MCF 10A (cell line): ENCODE measurements at places on chromosomes 5 and 9. TPM values are rescaled to one million over a fixed set of nuclear protein-coding genes. Genes with fewer than 3 reads are reported as not detected.

DNA sequence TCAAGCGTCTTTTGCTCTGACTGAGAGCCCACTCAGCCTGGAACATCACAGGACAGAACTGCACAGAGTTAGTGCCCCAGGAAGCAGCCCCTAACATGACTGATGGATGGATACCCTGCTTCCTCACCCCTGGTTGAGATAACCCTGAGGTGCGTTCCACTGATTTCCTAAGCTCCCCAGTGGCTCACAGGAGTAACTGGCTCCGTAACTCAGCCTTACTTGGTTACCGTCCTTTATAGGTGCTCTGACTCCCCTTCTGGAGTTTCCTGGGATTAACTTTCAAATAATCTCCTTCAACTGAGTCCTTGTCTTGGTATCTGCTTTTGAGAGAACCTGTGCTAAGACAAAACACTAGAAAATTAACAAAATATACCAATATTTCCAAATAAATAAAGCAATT is 449.5 kb downstream of the AGTPBP1 start:
- H3K4me3 ChIP-seq = no peak overlapping the region
- H3K27ac ChIP-seq = no peak overlapping the region
- no peak for DNase-seq

- peaks cover 84% of the 10 kb centered on the region for H3K4me1 ChIP-seq
- no peaks in the 10 kb centered on the region for H3K27me3 ChIP-seq
- H3K36me3 ChIP-seq = peaks cover 89% of the 10 kb centered on the region
- peak overlapping the region; percentile 61 for H3K4me3 ChIP-seq
These were observed 37.4 kb downstream of the PIK3R1 start for GRCh38 chr5:68252673-68253623.

GRCh38 chr5:168614661-168615060 is 35.5 kb upstream of the PANK3 start:
- H3K4me3 ChIP-seq = no peak overlapping the region
- H3K36me3 ChIP-seq = no peaks in the 10 kb centered on the region
- H3K27ac ChIP-seq = no peak overlapping the region

DNA sequence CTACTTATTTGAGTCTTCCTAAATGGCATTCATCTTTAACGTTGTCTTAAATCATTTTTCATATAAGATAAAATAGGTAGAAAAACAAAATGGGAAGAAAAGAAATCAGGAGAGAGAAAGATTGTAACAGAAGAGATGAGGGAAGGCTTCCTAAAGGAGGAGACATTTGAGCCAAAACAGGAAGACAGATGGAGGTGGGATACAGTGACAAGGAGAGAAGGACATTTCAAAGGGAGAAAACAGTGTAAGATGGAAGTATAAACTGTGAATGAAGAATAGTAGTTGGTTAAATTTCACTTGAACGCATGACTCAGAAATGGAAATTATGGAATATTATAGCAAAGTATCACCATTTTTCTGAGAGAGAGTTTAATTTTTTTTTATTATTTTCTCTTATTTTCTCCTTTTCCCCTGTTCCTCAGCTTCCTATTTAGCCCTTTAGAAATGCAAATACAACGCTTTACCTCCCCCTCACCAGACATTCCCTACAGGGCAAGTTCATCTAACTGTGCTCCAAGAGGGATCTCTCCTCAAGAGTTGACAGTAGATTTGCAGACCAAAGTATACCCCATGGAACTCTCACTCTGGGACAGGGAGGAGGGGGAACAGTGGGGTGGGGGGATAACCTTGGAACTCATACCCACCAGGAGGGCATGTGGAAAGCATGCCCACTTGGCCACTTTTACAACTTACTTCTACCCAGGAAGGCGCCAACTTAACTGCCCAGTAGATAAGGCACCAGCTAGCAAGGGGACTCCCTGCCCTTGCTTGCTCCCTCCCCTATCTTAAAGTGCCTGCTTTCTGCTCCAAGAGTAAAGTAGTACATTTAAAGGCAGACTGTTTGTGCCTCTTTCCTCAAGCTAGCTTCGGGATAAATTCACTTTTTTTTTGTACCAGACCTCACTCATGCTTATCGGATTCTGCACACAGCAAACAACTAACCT is 304.7 kb upstream of the POU5F2 start:
- H3K27me3 ChIP-seq = no peaks in the 10 kb centered on the region
- peaks cover 34% of the 10 kb centered on the region for H3K36me3 ChIP-seq
- no peak overlapping the region for H3K27ac ChIP-seq
- H3K4me3 ChIP-seq = no peak overlapping the region
- no peaks in the 10 kb centered on the region for H3K4me1 ChIP-seq
- DNase-seq = no peak

GRCh38 chr5:139183502-139183901 is 14.7 kb downstream of the SIL1 start:
- H3K36me3 ChIP-seq = peaks cover 18% of the 10 kb centered on the region
- H3K4me3 ChIP-seq = no peak overlapping the region
- H3K27ac ChIP-seq = no peak overlapping the region
- no peaks in the 10 kb centered on the region for H3K27me3 ChIP-seq
- DNase-seq = no peak

DNA sequence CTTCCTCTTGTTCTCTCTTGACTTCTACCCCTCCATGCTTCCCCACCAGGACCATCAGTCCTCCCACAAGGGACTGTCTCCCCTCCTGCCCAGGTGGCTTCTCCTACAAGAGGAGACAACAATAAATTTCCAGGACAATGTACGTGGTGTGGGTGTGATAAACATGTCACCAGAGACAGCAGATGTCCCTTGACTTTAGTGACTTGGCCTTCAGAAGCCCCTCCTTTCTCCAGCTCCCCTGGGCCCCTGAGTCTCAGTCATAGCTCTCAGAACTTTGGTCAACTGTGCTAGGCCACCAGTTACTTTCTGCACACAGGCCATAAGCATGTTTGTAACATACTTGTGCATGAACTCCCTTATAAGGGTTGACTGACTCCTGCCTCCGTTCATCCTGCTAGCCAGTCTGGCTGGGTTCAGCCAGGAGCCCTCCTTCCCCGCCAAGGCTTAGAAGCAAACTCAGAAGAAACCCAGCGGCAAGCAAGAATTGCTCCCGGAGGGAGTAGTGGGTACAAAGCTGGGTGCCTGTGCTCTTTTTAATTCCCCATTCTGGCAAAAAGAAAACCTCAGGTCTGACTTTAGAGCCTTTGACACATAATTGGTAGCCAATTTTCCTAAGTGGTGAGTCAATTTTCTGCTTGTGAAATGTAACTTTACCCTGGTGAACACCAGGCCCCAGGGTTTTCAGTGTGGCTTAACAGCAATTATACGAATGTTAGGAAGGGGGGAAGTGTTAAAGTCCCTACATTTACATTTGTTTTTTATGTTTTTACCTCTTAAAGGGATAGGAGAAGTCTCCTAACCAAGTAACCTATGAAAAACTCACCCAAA is 49.2 kb downstream of the EBF1 start:
- H3K27me3 ChIP-seq = peaks cover 15% of the 10 kb centered on the region
- no peak overlapping the region for H3K27ac ChIP-seq
- H3K36me3 ChIP-seq = no peaks in the 10 kb centered on the region

- peaks cover 18% of the 10 kb centered on the region for H3K4me1 ChIP-seq
- DNase-seq = peak; percentile 45
- H3K27ac ChIP-seq = peak overlapping the region; percentile 83
- H3K4me3 ChIP-seq = no peak overlapping the region
- H3K36me3 ChIP-seq = no peaks in the 10 kb centered on the region
- H3K27me3 ChIP-seq = no peaks in the 10 kb centered on the region
These were observed 103.9 kb downstream of the VAV2 start for GRCh38 chr9:133888048-133888808.

GRCh38 chr9:124060844-124061605 is 49.5 kb downstream of the LHX2 start:
- no peaks in the 10 kb centered on the region for H3K36me3 ChIP-seq
- no peaks in the 10 kb centered on the region for H3K4me1 ChIP-seq
- H3K27ac ChIP-seq = no peak overlapping the region
- no peaks in the 10 kb centered on the region for H3K27me3 ChIP-seq

- no peak overlapping the region for H3K27ac ChIP-seq
- H3K4me3 ChIP-seq = no peak overlapping the region
- DNase-seq = no peak
- no peaks in the 10 kb centered on the region for H3K27me3 ChIP-seq
These were observed 377.7 kb downstream of the CYLC2 start for GRCh38 chr9:103372828-103373227.

GRCh38 chr5:94524841-94525697 is 93.3 kb downstream of the KIAA0825 start:
- no peak overlapping the region for H3K27ac ChIP-seq
- H3K4me1 ChIP-seq = no peaks in the 10 kb centered on the region
- H3K27me3 ChIP-seq = no peaks in the 10 kb centered on the region

- no peaks in the 10 kb centered on the region for H3K27me3 ChIP-seq
- peak; percentile 47 for DNase-seq
- H3K4me3 ChIP-seq = peak overlapping the region; percentile 90
- peak overlapping the region; percentile 94 for H3K27ac ChIP-seq
These were observed 1.1 kb downstream of the POLR1E start for GRCh38 chr9:37486616-37487548.

- DNase-seq = no peak
- peaks cover 4% of the 10 kb centered on the region for H3K4me1 ChIP-seq
- peak overlapping the region; percentile 39 for H3K27ac ChIP-seq
- H3K36me3 ChIP-seq = peaks cover 99% of the 10 kb centered on the region
These were observed 130.3 kb downstream of the CDC42SE2 start for GRCh38 chr5:131394128-131394527.

GRCh38 chr9:109016132-109016531 is 2.8 kb upstream of the CTNNAL1 start:
- peaks cover 15% of the 10 kb centered on the region for H3K4me1 ChIP-seq
- no peak for DNase-seq
- H3K36me3 ChIP-seq = peaks cover 51% of the 10 kb centered on the region
- no peaks in the 10 kb centered on the region for H3K27me3 ChIP-seq

GRCh38 chr5:109225716-109226625 is 183.8 kb downstream of the PJA2 start:
- H3K4me3 ChIP-seq = no peak overlapping the region
- H3K27ac ChIP-seq = no peak overlapping the region
- H3K4me1 ChIP-seq = no peaks in the 10 kb centered on the region
- H3K36me3 ChIP-seq = no peaks in the 10 kb centered on the region
- DNase-seq = no peak

- no peak overlapping the region for H3K4me3 ChIP-seq
- peaks cover 4% of the 10 kb centered on the region for H3K4me1 ChIP-seq
- no peaks in the 10 kb centered on the region for H3K27me3 ChIP-seq
- no peak for DNase-seq
- H3K36me3 ChIP-seq = no peaks in the 10 kb centered on the region
These were observed 573.9 kb downstream of the ZNF608 start for GRCh38 chr5:124172389-124173003.

DNA sequence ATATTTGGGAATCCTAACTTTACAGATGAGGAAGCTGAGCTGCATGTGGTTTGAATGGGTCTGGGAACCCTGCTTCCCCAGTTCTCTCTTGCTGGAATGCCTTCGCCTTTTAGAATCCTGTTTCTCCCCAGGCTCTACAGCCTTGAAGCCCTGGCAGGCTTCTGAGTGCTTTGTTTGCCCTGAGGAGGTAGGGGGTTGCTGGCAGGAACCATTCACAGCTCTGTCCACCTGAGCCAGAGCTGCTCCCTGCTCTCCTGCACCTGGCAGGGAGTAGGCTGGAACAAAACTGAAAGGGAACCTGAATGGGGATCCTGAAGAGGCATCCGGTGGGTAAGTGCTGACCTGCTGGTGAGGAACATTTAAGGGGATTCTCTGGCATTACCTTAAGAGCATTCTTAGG is 33.0 kb downstream of the KIF4B start:
- no peaks in the 10 kb centered on the region for H3K36me3 ChIP-seq
- no peak for DNase-seq
- no peak overlapping the region for H3K4me3 ChIP-seq
- no peak overlapping the region for H3K27ac ChIP-seq

DNA sequence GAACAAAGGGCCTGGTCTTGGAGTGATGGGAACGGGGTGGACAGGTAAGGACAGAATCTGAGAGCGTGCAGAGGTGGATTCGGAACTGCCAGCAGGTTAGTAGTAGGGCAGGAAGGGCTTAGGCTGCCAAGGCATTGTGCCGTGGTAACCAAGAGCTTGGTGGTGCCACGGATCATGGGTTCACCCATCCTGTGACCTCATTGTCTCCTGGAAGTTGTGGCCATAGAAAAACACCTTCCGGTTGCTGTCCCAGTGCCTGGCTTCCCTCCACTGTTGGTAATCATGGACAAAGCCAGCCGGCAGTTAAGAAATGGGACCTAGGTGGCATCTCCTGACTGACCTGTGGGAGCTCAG is 42.5 kb upstream of the CFAP157 start:
- H3K27me3 ChIP-seq = no peaks in the 10 kb centered on the region
- H3K27ac ChIP-seq = no peak overlapping the region
- no peak for DNase-seq
- H3K4me3 ChIP-seq = no peak overlapping the region

DNA sequence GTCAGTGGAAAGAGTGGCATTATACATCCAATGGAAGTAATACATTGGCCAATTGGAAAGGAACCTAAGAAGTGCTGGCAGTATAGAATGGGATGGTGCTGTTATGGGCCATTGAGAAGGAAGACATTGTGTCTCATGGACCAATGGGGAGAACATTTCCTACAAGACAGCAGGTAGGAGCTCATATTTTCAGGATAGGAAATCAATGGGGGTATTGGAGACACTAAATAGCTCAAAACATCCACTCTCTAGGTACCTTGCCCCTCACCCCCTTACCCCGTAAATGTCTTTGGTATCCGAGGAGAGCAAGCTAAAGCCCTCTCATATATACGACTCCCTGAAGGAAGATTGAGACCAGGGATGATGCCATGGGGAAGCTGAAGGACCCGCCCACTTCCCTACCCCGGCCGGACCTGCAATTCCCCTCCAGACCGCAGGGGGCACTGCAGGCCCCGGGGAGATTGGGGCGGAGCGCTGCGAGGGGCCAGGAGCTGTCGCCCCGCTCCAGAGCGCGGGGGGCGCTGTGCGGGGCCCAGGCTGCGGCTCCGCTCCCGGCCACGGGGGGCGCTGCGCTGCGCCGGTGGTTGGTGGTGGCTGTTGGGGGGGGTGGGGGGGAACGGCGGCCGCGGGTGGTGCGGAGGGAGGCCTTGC is at the start of gene KDM3B:
KDM3B (plus strand) TSS at position 615 of the 651 bp plus-strand sequence. CDS start 111 bp downstream, outside the sequence.
- peaks cover 51% of the 10 kb centered on the region for H3K4me1 ChIP-seq
- peak; percentile 86 for DNase-seq
- H3K36me3 ChIP-seq = peaks cover 30% of the 10 kb centered on the region
- peak within 1 kb of the TSS; percentile 98 for H3K27ac ChIP-seq

- peaks cover 6% of the 10 kb centered on the region for H3K4me1 ChIP-seq
- no peak overlapping the region for H3K27ac ChIP-seq
- H3K4me3 ChIP-seq = no peak overlapping the region
These were observed 132.7 kb upstream of the IER5L start for GRCh38 chr9:129310666-129311350.

DNA sequence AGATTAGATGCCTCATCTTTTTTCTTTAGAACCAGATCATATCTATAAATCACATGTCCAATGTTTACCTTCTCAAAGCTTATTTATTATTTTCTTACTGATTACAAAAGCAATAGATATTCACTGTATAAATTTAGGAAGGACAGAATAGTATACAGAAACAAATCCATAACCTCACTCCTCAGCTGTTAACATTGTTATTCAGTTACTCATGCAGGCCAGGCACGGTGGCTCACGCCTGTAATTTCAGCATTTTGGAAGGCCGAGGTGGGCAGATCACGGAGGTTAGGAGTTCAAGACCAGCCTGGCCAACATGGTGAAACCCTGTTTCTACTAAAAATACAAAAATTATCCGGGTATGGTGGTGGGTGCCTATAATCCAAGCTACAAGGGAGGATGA is 15.3 kb downstream of the STOM start:
- no peaks in the 10 kb centered on the region for H3K27me3 ChIP-seq
- no peak overlapping the region for H3K27ac ChIP-seq
- no peak overlapping the region for H3K4me3 ChIP-seq
- H3K36me3 ChIP-seq = peaks cover 95% of the 10 kb centered on the region

The FOXD4L4 gene
- 0.93 and 1.2 TPM in 2 replicates for total RNA-seq

The PCDHGA1 gene
- total RNA-seq = 0.20 and 0.35 TPM in 2 replicates

The SLC4A9 gene
- 0.37 TPM in 1 of 2 replicates, not detected in the other for total RNA-seq

The SLC6A19 gene
- total RNA-seq = not detected in 2 replicates

The GRXCR2 gene
- total RNA-seq = not detected in 2 replicates

The TMC1 gene
- total RNA-seq = not detected in 2 replicates

The LCN2 gene
- total RNA-seq = 7.7 and 41.6 TPM in 2 replicates

The QRFP gene
- not detected in 2 replicates for total RNA-seq
